ENCODE measurements at places on chromosomes 7 and 10.

DNA sequence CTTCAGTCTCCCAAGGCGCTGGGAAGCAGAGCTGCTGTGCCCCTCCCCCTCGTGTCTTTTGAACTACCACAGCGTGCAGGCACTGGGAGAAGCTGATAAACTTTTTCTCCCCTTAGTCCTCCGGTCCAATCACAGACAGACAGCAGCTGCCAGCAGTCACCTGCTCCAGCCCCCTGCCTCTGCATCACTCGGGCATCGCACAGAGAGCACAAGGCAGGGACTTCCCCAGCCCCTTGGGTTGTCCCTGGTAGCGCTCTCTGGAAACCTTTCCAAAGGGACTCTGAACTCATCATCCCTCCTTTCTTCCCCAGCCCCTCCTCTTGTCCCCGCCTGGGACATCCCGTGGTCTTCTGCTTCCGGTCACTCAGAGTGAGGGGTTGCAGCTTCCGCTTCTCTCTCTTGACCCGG lies 1.4 kb upstream of the NEUROG3 start:
- DNase-seq: no peak

DNA sequence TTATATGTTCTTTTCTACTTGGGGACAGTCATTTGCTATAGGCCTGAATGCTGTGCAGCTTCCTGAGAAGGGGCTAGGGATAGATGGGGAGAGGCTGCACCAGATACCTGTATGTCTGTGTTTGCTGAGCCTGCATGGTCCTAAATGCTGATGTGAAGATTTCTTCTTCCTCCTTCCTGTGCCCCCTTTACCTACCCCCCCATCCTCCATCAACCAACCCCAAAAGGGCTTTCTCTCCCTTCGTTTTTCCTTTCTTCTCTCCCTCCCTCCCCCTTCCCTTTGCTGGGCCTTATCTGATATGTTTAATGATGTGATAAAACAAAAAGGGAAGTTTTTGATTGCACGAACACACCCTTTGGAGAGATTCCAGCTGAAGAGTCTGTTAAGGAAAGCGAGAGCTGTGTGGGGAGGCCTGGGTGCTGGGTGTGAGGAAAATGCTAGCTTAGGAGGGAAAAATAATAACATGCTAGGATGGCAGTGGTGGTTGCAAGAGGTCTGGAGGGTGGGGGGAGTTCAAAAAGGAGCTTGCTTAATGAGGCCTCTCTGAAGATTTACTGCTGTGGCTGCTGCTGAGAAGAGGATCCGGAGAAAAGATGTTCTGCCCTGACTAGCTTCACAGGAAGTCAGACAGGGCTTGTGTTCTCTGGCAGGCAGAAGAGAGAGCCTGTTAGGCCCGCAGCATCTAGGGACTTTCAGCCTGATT lies 101.8 kb downstream of the SAMD9 start:
- DNase-seq: no peak

DNA sequence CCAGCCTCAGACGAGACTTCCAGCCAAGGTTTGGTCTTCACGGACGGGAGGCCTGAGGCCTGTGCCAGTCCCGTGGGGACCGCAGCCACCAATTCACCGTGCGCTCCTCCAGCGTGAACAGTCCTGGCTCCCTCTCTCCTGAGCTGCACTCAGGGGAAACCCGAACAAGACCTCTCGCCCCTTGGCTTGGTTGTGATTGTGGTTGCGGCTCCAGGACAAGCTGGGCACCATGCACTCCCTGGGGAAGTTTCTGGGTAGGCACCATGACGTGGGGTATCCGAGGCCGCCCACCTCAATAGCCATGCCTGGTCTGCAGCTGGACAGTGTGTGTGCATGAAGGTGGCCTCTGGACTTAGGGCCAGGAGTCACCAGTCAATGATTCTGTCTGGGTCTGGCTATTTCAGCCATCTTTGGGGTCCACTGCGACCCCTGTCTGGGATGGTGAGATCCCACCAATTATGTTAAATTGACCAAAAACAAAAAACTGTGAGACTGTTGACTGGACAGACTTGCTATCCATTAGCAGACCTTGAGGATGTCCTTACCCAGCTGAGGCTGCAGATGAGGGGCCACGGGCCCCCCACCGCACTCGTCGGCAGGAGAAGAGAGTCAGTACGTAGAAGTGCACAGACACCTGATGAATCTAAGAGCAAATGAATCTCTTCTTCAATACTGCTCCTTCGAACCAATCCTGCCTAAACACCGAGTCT lies 33.5 kb upstream of the EN2 start:
- DNase-seq: no peak

DNA sequence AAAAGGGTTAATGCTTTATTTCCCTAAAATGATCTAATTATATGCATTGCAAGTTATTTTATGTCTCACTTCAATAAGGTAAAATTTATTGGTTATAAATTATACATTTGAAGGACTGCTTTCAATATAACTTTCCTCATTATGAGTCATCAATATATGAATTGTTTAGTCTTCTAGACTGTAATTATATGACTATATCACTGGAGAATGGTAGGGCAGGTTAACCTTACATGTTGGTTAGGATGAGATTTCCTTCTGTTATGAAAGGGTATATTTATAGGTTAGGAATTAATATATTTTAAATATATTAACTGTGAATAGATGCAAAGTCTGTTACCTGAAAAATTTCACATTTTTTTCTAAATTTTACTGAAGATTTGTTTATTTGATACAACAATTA lies 406.4 kb upstream of the ETV1 start:
- no peak for DNase-seq

- no peak for DNase-seq
Observed at GRCh38 chr10:21604651-21605050, 70.6 kb downstream of the MLLT10 start.

DNA sequence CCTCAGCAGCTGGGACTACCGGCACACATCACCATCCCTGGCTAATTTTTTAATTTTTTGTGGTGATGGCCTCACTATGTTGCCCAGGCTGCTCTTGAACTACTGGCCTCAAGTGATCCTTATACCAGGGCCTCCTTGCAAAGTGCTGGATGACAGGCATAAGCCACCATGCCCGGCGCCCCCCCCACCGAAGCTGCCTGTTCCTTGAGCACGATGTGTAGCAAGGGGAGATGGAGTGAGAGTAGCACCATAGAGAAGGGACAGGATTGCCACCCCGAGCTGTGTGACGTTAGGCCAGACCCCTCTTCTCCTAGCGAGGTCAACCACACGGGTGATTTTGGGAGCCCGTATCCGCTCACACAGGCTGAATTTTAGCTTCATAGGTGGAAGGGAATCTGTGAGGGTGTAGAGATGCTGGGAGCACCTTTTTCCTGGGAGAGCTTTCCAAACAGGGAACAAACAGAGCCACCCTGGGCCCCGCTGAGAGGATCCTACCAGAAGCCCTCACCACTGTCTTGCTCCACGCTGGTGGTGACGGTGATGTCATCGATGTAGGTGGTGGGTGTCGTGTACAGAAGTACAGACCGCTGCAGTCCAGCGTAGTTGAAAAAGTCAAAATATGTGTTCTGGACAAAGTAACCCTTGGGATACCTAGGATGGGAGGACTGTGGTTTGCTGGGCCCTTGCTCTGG lies 3.0 kb downstream of the GUSB start:
- DNase-seq: no peak

DNA sequence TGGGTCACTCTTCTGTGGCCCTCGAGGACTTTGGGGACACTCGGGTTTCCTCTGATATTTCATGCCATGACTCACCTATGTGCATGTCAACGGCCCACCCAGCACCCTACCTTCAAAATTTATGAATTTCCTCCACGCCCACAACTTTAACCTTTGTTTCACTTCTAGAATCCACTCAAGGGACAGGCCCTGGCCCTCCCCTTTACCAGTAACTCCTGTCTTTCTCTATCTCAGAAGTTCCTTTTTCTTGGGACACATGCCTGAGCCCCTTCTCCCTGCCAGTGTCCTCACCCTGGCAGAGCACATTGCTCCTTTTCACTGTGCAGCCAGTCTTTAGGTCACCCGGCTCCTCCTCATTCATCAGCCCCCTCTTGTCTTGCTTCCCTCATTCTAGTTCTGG lies 282.5 kb upstream of the KLF6 start:
- DNase-seq: no peak

GRCh38 chr7:98802088-98802780 lies 67.6 kb downstream of the TMEM130 start:
- peak; percentile 22 for DNase-seq

DNA sequence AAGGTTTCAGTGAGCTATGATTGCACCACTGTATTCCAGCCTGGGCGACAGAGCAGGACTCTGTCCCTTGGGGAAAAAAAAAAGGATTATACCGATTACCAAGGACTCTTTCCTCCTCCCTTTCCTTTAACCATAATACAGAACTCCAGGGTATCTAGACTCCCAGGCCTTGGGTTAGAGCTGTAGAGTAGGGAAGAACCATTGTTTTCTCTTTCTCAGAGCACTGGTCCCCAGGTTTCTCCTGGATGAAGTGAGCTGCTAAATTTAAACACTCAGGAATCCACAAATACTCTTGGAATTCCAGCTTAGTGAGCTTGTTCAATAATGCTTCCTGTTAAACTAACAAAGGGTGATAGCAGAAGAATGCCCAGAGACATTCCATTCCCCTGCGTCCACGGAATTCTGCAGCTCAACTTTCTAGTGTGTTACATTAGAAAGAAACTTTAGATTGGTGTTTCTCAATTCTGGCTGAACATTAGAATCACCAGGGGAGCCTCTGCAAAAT lies 14.6 kb upstream of the RPEL1 start:
- DNase-seq: no peak

DNA sequence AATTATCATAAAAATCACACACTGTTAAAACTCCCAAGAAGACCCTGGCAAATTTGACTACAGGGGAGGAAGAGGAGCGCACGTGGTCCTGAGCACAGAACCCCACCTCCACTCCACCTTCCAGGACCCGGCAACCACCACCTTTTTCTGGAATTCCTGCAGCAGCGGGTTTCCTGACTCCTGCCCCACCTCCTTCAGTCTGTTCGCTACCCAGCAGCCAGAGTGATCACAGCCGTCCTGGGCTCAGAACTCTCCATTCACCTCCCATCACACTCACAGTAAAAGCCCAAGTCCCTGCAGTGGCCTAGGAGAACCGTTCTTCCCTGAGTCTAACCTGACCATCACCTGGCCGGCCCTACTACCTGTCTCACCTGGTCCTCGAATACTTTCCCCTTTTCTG lies 107.4 kb upstream of the FAM204A start:
- no peak for DNase-seq

DNA sequence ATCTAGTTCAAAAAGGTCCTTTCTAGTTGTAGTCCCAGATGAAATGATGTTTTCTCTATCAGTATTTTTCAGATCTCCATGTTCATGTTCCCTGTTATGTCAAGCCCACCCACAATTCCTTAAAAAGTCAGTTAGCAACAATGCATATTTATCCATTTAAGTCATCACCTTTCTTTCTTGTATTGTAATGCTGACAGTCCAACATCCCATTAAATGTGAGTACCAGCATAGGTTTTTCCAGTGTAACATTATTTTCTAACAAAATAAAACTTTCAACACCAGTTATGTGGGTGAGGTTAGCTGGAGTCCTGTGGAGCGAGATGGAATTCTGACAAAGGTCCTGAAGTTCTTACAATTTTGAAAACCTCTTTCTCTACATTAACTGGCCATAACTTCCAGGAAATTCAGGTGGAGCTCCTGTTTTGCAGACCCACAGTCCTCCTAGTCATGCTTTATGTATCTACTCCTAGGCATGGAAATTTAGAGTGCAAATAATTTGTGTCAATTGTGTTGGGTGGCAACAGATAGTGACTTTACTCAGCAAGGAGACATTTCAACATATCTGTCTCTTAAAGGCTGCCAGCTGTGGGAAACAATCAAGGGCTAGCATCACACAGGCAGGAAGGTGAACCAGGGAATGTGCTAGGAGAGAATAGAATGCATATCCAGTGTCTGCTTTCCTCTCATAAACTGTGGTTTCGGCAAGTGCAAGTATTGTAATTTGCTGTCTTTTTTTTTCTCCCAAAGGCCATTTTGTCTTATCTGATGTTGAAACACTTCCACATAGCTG lies 162.6 kb downstream of the MTERF1 start:
- DNase-seq: no peak

DNA sequence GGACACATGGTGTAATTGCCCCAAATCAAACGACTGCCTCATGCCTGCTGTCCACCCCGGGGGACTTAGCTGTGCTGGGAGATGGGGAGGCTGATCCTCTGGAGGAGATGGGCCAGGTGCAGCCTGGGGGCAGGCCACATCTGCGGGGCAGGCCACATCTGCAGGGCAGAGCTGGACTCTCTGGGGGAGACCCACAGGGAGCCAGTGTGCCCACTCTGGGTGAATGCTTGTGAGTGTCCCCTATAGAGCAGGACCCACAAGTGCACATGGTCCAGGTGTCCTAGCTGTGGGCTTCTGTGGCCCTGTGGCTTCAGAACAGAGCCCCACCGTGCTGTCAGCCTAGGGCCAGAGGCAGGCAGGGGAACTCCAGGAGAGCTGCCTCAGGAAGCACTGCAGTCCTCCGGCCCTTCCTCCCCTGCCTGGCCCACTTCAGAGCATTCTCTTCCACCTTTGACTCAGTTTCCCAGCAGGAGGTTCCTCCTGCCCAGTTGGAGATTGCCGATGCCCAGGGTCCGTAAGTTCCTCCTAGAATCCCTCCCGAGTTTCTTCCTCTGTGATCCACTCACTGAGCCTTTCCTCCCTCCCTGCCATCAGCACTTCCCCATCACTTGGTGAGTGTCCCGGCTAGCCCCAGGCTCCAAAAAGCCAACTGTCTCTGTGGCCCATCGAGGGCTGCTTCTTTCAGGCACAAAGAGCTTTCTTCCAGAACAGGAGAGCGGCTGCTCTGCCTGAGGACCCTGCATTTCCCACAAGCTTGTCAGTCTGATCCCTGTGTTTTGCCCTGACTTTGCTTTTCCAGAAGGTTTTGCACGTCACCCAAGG lies 50.3 kb downstream of the ADCYAP1R1 start:
- DNase-seq: no peak

GRCh38 chr7:152847386-152847908 lies 87.9 kb downstream of the ACTR3B start:
- no peak for DNase-seq

- DNase-seq: no peak
Observed at GRCh38 chr7:69967689-69968450, 369.6 kb downstream of the AUTS2 start.

DNA sequence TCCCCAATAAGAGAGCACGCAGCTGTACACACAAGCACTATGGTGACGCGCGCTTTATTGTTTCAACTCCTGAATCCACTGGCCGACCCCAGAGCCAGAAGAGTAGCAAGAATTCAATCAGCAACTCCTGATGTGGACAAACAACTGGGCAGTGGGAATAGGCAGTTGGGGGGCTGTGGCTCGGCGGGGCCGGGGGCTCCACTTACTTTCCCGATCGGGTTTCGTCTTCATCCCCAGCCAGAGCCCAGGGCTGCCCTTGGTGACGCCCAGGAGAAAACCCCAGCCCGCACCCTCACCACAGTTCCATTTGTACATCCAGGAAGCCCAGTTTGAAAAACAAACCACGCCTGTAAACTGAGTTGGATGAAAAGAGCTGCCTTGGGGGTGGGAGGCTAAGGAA lies 38.7 kb downstream of the DAGLB start:
- DNase-seq: no peak

Data from stimulated activated CD4-positive, alpha-beta T cell treated with anti-CD3 and anti-CD28 coated beads, Interleukin-4, amount 100 ng/mL, for 1 hour (primary cell).